ENCODE measurements at places on chromosomes 12 and 14. TPM values are rescaled to one million over a fixed set of nuclear protein-coding genes. Genes with fewer than 3 reads are reported as not detected.

DNA sequence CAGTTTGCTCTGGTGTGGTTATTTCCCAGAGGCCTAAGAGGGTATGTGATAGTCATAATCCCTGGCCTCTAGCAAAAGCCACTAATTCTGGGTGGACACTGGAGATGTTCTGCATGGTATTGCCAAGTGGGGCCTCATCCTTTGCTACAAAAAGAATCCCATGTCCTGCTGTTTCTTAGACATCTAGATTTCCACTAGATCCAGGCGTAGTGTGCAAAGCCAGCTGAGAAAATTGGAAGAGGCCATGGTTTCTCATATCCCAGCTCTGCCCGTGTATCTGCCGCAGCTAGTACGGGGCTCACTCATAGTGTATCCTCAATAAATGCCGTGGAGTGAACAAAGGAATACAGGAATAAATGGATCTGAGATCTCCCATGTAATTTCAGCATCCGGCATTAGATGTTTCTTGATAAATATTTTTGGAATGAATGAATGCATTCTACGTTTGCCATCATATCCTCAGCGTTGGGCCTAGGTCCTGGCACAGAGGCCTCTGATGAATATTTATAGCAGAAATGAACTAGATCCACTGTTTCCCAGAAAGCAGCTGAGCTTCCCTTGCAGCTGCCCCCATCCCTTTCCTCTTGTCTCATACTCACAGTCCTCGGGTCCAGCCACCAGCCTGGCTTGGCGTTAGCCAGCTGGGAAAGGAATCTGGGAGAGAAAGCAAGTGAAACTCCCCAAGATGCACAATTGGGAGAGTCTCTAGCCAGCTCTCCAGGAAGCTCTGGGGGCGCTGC, 76.3 kb upstream of the NOS1 start:
- peak; percentile 28 for DNase-seq

- DNase-seq, result no peak
Observed at GRCh38 chr12:4284306-4284705, 10.7 kb downstream of the CCND2 start.

DNA sequence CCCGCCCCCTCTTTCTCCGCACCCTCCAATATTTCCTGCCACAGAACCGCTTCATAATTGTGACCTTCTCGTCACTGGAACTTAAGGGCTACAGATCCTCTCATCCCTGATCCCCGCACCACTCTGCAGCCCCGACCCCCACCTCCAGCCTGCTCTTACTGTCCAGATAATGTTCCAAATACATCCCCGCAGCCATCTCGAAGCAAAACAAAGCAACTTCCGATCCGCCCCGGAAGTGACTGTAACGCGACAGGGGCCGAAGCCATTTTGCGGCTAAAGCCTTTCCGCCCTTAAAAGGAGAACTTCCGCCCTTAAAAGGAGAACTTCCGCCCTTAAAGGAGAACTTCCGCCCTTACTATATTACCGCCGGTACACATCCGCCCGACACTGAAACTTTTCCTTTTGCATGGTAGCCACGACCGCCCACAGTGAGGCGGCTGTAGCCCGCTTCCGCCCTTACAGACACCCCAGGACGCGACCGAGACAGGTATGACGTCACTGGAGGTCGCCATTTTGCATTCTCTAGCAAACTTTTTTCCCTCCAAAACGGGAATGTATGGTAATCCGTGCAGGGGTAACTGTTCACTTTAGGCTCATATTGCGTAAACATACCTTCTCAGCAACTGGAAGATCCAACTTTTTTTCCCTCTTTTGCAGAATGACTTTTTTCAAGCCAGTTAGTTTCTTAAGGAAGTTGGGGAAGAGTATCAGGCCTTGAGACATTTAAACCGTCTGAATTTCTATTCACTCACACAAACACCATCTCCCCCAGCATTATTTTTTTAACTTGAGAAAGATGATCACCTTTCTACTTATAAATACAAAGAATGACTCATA, at the start of gene ING4:
TSS of gene ING4 (minus strand) at position 214 of the 837 bp plus-strand sequence. CDS start at position 196, 18 bp downstream.
- DNase-seq, result peak; percentile 96

DNA sequence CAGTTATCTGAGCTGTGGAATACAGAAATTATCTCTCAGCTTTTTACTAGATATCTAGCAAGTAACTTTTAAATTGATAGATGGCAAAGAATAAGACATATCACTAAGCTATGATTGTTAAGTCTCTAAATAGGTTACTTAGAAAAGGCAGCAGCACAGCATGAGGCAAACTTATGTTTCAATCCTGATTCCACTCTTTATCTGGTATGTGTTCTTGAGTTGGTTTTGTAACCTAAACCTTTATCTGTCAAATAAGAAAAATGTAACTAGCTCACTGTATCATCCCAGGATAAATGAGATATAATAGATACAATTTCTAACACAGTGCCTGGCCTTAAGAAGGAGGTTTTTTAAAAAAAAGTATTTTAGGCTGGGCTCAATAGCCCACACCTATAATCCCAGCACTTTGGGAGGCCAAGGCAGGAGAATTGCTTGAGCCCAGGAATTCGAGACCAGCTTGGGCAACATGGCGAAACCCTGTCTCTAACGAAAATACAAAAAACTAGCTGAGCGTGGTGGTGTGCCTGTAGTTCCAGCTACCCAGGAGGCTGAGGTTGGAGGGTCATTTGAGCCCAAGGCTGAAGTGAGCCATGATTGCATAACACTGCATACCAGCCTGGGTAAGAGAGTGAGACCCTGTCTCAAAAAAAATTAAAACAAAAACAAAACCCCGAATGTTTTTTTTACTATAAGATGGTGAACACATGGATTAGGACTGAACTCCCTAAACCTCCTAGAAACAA, 56.8 kb downstream of the HEATR5A start:
- no peak for DNase-seq

GRCh38 chr14:72616294-72616693, 277.6 kb downstream of the DPF3 start:
- DNase-seq, result no peak

- no peak for DNase-seq
Observed at GRCh38 chr12:2382370-2383155, 329.8 kb downstream of the CACNA1C start.

- DNase-seq, result no peak
Observed at GRCh38 chr14:61211476-61212255, 69.5 kb downstream of the TMEM30B start.

DNA sequence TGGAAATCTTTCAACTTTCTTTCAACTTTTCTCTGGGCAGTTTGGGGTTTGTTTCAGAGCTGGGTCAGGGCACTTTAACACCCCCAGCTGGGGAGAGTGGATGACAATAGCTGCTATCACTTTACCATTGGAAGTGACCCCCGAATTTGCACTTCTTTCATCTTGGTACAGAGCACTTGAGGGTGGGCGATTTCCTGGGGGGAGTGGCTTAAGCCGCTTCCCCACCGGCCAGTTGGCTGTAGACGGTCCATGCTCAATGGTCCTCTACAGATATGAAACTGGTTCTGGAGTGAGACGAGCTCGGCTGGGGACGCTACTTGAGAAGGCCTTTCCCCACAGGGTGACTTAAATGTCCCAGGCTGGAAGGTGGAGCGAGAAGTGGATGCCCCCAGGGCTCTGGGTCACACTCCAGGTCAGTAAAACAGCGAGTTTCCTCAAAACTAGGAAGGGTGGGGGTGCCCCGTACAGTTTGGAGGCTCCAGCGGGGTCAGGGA, at the start of gene VRTN:
TSS of gene VRTN (plus strand) at position 231 of the 494 bp plus-strand sequence. CDS start 8,313 bp downstream, outside the sequence.
- no peak for DNase-seq

- peak; percentile 22 for DNase-seq
Observed at GRCh38 chr14:100031506-100032281, 33.5 kb upstream of the EVL start.

DNA sequence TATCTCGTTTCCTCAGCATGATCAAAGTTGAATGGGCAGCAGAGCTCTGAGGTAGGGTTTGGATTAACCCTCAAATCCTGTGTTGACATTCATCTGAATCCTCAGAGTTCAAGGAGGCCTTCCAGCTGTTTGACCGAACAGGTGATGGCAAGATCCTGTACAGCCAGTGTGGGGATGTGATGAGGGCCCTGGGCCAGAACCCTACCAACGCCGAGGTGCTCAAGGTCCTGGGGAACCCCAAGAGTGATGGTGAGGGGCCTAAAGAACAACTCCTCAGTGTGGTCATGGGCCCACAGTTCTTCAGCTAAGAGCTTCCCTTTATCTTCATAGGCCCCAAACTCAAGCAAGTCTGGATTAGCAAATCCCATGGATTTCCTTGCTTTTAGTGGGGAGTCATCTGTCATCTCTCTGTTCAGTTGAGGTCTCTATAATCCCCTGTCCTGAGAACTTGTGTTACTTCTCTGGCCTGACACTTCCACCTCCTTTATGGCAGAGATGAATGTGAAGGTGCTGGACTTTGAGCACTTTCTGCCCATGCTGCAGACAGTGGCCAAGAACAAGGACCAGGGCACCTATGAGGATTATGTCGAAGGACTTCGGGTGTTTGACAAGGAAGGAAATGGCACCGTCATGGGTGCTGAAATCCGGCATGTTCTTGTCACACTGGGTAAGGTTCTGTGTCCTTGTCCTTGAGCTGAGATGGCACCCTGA, 1.5 kb downstream of the MYL6 start:
- no peak for DNase-seq

DNA sequence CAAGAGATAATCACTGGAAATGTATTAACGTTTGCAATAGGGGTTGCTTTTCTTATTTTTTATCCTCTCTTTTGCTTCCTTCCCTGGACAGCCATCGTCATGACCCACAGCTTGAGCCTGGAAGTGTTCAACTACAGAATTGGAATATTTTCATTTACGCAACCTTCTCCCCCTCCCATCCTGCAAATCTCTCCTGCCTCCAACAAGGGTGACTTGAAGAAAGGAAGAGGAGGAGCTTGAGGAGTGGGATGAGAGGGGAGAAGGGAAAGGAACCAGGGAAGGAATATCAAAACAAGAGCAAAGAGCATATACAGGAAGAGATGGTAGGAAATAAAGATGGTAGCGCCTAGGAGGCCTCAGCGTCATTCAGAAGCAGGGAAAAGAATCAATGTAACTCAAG, 1.6 kb upstream of the MANSC4 start:
- no peak for DNase-seq

DNA sequence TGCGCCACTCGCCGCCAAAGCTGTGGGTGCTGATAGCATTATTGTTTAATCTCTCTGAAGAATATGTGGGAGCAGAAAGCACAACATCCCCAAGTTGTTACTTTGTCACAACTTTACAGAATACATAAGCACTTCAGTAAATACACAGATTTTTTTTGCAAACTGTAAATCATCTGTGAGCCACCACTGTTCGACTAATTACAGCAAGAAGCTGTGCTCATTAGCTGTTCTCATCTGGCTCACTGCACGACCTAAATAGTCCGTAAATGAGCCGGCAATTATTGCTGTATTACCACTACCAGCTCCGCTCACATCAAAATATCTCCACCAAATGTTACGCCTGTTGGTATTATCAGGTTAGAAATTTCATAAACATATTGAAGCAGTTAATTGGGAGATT, 228.9 kb upstream of the PRKD1 start:
- DNase-seq, result no peak

DNA sequence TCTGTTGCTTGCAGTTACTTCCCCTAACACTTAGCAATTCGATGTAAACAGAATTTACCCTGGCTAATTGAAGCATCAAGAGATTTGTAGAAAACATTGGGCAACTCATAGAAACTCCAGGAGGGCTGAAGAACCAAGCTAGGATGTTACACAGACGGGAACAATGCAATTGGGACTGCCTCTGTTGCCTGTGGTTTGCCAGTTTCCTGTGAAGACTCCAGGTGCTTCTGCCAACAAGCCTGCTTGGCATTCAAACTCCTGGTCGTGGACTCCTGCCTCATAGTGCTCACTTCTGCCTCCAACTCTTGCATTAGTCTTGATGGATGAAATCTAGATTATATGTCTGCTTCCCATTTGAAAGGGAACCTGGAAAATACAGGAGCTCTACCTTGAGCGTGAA, 246.0 kb downstream of the BMP4 start:
- no peak for DNase-seq

GRCh38 chr14:61476105-61476753, 154.8 kb downstream of the PRKCH start:
- DNase-seq, result no peak

- no peak for DNase-seq
Observed at GRCh38 chr14:100085462-100085861, 20.2 kb downstream of the EVL start.

- no peak for DNase-seq
Observed at GRCh38 chr12:20475542-20475941, 107.2 kb downstream of the PDE3A start.

GRCh38 chr12:89748791-89749190, 40.2 kb upstream of the ATP2B1 start:
- DNase-seq, result no peak

GRCh38 chr14:54845641-54846040, 57.0 kb downstream of the GCH1 start:
- no peak for DNase-seq

GRCh38 chr14:80491131-80491530, 279.8 kb upstream of the DIO2 start:
- DNase-seq, result no peak

- no peak for DNase-seq
Observed at GRCh38 chr12:68158432-68158831, 1.1 kb downstream of the IFNG start.

DNA sequence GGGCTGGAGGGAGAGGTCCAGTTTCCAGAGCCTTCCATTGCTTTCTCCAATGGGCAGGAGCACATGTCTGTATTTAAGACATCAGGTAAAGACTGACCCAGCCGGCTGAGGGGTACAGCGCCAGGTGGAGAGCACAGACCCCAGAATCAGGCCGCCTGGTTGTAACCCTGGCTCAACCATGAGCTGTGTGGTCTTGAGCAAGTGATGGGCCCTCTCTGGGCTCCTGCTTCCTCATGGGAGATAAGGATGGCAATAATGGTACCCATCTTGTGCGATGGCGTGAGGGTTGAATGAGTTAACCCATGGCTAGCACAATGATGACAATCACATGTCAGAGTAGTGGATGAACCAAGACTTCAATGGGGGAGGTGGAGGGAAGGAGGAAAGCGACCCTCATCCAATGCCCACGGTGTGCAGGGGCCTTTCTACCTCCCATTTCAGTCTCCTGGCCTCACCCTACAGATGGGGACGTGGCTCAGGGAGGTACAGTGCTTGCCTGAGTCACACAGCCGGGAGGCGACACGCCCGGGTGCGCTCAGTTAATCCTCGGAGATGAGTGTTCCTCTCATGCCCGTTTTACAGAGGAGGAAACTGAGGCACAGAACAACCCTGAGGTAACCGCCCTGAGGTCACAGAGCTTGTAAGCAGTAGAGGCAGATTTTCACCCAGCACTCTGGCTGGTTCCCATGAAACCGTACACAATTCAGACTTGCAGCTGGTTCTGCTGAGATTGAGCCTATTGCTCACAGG, 163.9 kb downstream of the RBM19 start:
- no peak for DNase-seq

GRCh38 chr14:86166541-86166940, 636.6 kb downstream of the FLRT2 start:
- DNase-seq, result no peak

GRCh38 chr12:53955036-53955775, 503 bp downstream of the HOXC12 start:
- no peak for DNase-seq

Gene C12orf60
- total RNA-seq, result 1.6 TPM

Gene FBXW8
- 7.7 TPM for total RNA-seq

Gene NAV3
- 240 TPM for total RNA-seq

Gene SLC15A5
- 0.41 TPM for total RNA-seq

Gene MAP3K9
- total RNA-seq, result 11.4 TPM

Gene GALNT9
- total RNA-seq, result 4.9 TPM

Gene OAS2
- total RNA-seq, result 0.82 TPM

Gene YBX3
- total RNA-seq, result 6.9 TPM

Gene SAMD4A
- total RNA-seq, result 8.2 TPM

Gene KRT80
- total RNA-seq, result not detected

Gene POTEG
- not detected for total RNA-seq

Gene DPPA3
- total RNA-seq, result not detected

Gene BCL11B
- total RNA-seq, result 58.3 TPM

Gene LMO3
- total RNA-seq, result 1,227 TPM
